ENCODE measurements at places on chromosomes 3 and 15.

DNA sequence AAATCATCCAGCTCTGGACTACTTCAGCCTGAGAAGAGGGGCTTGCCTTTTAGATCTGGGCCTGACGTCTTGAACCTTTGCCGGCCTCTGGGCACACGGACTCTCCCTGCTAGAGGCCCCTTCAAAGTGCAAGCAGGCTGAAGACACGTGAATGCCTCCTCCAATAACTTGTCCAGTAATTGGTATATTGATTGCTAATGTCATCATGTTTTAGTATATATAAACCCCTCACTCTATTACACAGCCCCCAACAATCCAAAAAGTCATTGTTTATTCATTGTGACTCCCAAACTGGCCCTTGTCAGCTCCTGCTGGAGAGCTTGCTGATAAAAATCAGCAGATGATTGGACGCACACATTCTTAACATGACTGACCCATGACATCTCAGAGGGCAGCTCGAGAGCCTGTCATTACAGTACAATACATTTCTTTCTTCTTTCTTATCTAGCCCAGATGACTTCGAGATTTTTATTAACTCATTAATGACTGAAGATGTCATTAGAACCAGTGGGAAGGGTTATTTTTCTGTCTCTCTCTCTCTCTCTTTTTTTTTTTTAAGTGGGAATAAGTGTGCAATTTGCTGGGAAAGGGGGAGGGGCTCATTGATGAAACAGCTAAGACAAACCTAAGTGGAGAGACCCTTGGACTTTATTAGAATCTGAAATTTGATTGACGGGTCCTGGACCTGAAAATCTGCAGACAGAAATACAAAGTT lies 65.5 kb upstream of the NR2F2 start:
- no peak for DNase-seq

GRCh38 chr3:127858937-127859336 lies 36.6 kb upstream of the MGLL start:
- no peak for DNase-seq

DNA sequence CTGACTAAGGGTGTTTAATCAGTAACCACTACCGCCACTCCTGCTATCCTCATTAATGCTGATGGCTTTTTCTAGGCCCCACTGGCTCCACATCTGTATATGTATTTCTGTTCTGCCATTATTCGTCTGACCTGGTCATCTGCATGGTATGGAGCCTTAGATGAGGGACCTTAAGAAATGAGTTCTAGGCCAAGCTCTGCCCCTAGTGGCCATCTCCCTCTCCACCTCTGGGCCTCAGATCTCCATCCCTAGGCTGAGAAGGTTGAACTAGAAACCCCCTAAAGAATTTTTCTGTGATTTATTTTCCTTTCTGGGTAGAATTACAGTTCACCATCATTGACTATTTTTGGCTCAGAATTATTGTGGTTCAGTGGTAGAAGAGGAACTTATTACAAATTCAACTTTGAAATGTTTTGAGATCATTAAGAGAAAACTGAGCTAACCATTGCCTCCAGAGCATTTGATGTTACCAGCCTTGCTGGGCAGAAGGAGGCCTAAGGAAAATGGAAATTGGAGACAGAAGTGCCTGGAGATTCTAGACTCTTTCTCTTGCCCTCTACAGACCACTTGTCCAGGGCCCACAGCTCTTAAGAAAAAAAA lies 325.2 kb upstream of the NR2E3 start:
- no peak for DNase-seq

DNA sequence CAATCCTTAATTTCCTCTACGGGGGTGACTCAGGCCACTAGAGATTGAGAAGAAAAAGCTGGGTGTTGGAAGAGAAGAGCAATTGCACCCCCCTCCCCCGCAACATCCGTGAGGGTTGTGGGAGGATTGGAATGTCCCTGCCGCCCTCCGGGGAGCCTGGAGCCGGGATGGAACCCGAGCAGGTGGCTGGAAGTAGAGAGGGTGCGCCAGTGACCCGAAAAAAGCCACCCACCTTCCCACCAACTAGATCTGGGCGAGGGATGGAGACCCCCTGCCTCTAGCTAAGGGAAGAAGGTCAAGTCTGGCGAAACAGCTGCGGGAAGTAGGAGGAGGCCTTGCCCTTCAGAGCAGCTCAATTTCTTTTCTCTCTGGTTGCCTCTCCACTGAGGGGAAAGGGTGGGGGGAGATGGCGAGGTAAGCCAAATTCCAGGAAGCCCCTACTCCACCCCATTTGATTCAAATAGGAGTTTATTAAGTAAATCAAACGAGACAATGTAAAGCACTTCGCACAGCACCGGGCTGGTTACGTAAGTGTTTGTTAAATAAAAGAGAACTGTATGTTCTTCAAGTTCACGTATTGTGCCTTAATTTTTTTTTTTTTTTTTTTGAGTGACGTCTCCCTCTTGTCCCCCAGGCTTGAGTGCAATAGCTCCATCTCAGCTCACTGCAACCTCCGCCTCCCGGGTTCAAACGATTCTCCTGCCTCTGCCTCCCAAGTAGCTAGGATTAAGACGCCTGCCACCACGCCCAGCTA lies 1.1 kb upstream of the WWTR1 start:
- DNase-seq, result no peak

DNA sequence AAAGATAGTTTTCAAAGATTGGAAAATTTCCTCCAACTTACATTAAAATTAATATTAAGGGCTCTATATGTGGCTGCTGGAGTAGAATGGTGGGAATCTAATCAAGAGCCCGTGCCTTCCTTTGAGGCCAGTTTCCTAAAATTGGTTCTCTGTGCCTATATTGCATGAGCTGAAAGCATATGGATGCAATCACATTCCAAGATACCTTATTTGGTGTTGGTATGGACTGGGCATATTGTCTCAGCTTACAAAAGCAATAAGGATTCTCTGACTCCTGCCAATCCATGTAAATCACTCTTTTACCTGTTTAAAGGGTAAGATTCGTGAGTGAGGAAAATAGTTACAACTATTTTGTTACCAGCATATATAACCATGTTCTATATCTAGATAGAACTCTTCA lies 111.6 kb downstream of the GREM1 start:
- DNase-seq, result no peak

- DNase-seq, result no peak
Measured at GRCh38 chr3:17355591-17355990, 386.8 kb downstream of the TBC1D5 start.
